NCI-H69 (cell line): ENCODE measurements at places on chromosomes 6 and 20.

DNA sequence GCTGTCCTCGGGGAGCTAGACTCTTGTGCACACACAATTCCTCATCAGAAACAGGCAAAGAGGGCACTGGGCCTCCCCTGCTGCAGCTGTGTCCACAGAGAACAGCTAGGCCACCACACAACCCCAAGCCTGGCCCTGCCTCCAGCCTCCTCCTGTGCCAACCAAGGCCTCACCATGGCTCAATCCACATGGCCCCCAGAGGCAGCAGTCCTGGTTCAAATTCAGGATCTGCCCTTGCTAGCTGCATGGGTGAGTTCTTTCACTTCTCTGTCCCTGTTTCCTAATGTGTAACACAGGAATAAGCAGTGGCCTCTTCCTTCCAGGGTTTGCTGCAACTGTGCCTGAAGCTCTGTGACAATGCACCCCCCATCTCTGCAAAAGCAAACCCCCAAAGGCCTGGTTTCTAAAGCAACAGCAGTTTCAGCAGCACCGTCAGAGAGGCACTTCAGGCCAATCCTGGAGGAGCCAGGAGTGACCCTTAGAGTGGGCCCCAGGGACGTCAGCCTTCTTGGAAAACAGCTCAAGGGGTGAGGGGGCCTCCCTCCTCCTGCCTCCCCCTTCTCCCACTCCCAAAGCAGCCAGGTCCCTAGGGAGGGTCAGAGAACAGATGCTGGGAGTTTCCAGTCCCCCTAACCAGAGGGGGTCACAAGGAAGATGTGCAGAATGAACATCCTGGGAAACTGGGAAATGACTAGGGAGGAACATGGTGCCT, 2.2 kb downstream of the ADISSP start:
- peak; percentile 52 for DNase-seq

DNA sequence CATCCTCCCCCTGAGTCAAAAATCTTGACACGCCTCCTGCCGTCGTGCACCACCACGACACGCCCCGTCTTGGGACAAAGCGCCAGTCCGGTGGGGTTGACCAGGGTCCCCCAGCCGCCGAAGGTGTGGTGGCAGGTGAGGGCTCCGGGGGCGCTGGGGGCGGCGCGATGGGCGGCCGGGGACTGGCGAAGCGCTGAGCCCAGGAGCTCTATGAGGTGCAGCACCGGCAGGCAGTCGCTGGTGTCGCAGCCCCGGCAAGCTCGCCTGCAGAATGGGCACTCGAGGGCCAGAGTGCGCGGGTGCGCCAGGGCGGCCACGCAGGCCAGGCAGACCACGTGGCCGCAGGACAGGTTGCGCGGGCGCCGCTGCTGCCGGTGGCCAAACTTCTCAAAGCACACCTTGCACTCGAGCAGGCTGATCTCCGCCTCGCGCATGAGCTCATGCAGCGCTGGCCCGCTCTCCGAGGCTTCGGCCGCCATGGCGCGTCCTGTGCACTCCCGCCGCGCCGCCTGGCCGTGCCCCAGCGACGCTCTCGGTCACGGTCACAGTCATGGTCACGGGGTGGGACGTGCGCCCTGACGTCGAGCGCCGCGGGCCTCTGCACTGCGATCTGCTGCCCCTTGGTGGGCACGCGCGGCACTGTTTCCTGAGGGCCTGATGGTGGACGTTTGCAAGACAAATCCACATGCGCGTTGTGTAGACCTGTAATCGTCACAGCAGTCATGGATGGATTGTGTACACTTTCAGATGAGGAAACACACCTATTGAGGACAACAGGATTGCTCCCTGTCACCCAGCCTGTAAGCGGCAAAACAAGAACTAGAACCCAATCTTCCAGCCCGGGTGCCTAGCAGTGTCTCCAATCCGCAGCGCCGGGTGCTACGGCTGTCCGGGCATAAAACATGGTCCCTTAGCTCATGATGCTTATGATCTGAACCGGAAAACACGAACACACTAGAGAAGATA, at the start of gene NHLRC1:
Gene NHLRC1 (minus strand): TSS at position 550 of the 966 bp plus-strand sequence. CDS start 71 bp downstream, at position 479.
- DNase-seq = peak; percentile 96

GRCh38 chr20:53655625-53656292, 62.1 kb upstream of the ZNF217 start:
- no peak for DNase-seq

GRCh38 chr6:30061858-30062458, 893 bp downstream of the POLR1H start:
- DNase-seq = peak; percentile 35

DNA sequence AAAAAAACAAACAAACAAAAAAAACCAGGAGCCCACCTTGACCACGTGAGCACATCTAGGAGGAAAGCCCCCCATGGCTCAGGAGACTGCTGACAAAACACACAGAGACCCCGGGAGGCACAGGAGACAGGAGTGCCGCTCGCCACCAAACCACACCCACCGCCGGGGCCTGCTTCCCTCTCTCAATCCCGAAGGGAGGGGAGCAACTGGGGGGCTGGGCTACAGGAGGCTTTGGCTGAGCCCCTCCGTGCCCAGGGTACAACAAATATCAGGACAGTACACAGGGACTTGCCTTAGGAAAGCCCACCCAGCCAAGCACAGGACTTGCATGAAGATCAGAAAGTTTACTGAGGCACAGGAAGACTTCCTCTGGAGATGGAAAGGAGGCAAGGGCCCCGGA, 102.5 kb downstream of the TAF4 start:
- DNase-seq = no peak

- DNase-seq = no peak
Observed at GRCh38 chr20:45801851-45802250, 10.1 kb downstream of the DNTTIP1 start.

GRCh38 chr6:34308483-34308882, 59.7 kb upstream of the SMIM29 start:
- no peak for DNase-seq

DNA sequence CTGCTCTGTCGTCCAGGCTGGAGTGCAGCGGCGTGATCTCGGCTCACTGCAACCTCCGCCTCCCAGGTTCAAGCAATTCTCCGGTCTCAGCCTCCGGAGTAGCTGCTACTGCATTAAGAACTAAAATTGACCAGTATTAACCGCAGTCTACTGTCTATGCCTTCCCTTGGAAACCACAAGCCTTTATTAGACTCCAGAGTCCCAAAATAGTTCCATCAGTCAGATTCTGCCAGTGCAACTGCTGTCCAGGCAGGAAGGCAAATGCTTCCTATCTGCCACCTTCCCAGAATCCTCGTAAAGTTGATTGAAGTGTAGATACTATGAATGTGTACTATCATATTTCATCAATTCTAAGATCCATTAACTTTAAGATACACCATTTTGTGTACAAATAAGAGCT, 16.7 kb downstream of the KAT14 start:
- DNase-seq = no peak

- DNase-seq = peak; percentile 82
Observed at GRCh38 chr6:143337201-143337949, 113.1 kb downstream of the ADAT2 start.

GRCh38 chr6:22251348-22251747, 45.5 kb downstream of the PRL start:
- DNase-seq = no peak

GRCh38 chr6:148514091-148514845, 171.6 kb downstream of the SASH1 start:
- no peak for DNase-seq

DNA sequence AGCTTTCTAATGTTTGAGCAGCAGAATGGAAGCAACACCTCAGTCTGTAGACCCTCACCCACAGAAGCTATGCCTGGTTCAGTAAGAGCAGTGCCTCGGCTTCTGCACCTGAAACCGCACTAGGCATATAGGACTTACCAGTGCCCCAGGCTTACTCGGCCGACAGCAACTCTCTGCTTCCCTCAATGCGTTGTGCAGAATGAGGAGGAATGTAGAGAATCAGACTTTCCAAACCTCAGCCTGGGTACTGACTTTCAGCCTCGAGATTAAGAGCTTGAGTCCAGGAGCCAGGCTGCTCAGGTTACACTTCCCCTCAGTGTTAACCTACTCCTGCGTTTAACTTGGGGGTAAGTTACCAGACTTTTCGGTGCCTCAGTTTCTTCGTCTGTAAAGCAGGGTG, 8.6 kb downstream of the EYA2 start:
- no peak for DNase-seq

DNA sequence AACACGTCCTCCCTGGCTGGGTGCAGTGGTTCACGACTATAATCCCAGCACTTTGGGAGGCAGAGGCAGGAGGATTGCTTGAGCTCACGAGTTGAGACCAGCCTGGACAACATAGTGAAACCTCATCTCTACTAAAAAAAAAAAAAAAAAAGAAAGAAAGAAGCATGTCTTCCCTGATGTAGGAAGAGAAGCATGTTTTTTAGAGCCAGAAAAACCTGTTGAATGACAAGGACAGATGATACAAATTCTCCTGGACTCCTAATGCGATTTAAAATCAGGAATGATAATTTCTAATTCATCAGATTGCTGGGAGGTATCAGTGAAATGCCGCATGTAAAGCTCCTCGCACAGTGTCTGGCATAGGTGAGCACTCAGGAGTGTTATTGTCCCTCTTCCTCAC, 23.7 kb upstream of the SEC63 start:
- DNase-seq = no peak

DNA sequence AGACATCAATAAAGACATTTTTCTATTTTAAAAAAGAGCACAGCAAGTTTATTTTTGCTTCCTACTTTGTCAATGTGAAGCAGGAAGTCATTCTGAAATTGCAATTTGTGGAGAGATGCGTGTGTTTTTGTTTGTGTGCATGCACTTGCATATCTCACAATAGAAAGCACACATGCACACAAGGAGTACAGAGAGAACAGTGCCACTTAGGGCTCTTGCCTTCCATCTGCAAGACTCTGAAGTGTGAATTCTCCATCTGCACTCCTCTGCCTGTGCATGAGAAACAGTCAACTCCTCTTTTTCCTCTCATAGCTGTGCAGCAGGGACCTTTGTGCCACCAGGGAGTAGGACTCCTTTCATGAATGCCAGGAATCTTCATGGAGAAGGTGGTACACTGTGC, 316.3 kb upstream of the CNR1 start:
- DNase-seq = no peak

DNA sequence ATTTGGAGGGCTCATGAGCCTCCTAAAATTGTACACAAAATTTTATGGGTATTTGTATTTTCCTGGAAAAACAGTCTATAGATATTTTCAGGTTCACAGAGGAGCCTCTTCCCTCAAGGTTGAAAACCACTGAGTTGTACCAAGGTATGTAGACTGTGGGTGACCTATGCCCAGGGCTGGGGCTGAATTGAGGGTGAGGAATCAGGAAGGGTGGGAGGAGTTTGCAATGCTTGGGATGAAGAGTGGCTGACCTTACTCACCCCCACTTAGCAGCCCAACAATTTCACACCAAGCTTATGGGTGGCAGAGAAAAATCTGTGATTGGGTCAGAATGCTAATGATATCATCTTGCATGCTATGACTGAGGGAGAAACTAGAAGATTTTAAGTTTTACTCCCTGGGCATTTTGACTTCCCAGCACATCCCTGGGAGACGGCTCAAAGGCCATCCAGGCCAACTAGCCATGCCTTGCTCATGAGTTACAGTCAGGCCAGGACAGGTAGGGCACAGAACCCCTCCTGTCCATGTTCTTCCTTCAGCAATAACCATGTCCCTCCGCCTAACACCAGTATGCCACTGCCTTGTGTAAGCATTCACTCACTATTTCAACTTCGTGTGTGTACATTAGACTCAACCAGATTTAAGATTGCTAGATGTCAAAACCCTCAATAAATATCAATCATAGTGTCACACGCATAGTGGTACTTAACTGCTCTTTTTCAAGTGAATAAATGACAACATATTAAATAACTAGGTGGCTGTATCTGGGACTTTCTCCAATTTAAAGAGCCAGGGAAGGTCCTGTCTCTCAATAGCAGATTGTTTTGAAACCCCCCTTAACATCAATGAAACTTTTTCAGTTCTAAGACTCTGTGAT, 16.6 kb downstream of the ADTRP start:
- no peak for DNase-seq

- DNase-seq = no peak
Observed at GRCh38 chr6:56647172-56647762, 4.6 kb upstream of the DST start.

DNA sequence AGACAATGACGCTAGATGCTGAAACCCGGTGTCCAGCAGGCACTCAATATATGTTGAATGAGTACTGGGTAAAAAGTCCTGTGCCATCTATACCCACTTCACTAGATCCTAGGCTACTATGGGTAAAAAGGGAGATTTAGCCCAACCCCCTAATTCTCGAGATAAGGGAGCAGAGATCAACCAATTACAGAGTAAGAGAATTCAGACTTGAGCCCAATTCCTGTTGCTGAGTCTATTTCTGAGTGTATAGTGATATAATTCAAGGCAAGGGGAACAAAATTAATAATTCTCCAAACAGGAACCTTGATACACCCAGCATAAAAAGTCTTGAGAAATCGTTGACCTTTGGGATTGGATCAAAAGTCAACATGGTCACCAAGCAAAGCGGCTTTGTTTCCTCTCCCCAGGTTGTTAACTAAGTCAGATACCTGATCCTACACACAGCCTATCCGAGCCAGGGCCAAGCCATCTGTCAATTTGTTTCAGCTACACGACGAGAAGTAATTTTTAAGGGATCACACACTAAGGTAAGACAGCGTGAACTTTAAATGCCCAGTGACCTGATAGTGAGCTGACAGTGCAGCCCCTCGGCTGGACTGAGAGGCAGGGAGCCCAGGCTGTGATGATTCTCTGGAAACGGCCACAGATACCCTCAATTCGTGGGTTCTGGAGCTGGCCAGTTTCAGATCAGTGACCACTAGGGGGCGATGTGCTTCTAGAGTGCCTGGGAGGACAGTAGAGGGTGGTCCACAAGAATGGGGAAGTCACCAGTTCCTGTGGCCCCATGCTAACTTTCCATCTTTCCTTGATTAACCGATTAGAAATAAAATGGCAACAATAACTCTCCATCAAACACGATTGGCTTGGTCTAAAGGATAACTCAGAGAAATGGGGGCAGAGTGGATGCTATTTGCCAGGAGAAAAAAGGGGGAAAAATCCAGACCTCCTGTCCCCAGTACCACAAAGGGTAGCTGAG, 46.2 kb downstream of the SLC22A23 start:
- DNase-seq = peak; percentile 87

DNA sequence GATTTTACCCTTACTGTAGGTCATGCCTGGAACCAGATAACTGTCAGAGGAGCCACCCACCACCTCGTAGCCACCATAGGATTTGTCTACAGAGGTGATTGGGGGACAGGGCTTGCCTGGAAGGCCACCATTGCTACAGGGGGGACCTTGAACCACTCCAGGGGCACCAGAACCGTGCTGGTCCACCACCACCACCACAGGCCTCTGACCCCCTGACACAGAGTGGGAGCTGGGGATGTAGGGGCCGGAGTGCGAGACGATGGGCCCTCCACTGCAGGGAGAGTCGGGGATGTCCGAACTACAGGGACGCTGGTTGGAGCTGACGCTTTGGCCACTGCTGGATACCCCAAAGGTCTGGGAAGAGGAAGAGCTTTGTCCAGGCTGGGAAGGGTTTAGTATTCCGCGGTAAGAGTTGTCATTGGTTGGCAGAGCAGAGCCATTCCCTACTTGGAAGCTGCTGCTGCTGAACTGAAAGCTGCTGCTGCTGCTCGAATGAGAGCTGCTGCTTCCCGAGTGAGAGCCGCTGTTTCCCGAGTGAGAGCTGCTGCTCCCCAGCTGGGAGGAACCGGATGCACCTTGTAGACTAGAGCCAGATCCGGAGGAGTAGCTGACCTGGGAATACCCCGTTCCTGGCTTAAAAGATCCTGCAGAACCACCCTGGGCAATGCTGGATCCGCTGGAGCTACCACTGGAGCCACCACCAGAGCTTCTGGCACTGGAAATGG, 2.2 kb downstream of the PSORS1C1 start:
- DNase-seq = peak; percentile 18

- DNase-seq = no peak
Observed at GRCh38 chr20:42484790-42485375, 704.8 kb downstream of the PTPRT start.
